ENCODE measurements at places on chromosomes 12 and 14.

DNA sequence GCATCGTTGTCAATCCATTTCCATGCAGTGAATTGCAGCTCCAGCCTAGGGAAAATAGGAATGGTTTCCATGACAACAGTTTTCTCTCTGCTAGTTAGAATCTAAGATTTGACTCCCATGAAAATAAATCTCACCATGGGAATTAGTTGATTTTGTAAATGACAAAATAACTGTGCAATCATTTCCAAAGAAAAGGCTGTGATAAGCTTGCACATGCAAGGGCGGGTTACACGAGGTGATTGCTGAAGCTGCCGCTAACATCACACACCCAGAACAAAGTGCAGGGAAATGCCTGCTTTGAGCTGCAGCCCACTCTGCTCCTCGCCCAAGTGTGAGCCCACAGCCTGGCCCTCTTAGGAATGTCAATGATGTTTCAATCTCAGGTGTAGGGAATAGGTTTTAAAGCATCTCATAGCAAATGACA, 53.8 kb downstream of the TRIM9 start:
- no peak for DNase-seq

- no peak for DNase-seq
These were observed 27.4 kb downstream of the DNM1L start for GRCh38 chr12:32706335-32707024.

- no peak for DNase-seq
These were observed 243.2 kb downstream of the ANO6 start for GRCh38 chr12:45458854-45459807.

DNA sequence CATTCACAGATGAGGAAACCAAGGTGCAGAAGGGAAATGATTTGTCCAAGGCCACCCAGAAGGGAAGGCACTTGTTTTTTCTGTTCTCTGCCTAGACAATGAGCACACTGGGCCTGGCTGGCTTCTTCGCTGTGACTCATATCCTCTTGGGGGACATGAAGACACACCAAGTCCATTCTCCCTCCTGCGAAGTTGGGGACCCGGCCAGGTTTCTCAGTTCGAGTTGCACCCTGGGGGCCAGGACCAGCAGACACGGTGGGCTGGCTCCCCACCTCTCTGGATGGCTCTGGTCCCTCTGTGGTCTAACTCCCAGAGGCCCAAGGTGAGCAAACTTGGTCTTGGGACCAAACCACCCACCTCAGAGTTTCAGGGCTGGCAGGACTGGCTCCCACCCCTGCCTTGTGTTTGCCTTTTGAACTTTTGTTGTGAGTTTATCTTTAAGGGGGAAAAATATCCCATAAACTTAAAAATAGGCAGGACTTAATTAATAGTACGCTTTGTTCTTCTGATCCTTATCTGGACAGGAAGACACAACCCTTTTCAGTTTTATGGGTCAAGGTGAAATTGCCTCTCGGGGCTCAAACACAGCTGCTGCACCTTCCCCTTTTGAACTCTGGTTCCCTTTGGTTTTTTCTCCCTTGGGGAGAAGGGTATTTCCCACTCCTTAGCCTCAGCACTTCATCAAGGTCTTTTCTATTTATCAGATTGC, 9.0 kb upstream of the MLEC start:
- DNase-seq, result no peak

- no peak for DNase-seq
These were observed 15.5 kb downstream of the REM2 start for GRCh38 chr14:22898302-22899090.
